ENCODE measurements at places on chromosomes 13 and 19. TPM values are rescaled to one million over a fixed set of nuclear protein-coding genes. Genes with fewer than 3 reads are reported as not detected.

DNA sequence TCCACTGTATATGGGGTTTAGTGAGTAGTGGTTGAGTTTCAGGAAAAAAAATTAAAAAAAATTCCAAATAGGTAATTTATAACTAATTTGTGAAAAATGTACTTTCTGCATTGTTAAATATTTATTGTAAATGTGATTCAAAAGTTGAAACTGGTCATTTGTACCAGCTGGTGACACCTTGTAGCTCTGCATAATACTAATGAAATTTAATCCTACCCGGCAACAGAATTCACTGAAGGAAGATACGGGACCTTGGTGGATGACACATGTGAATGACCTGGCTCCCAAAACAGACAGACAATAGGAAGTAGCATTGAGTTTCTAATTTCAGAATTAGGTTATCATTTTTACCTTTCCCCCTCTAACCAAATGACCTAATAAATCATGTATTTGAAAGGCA lies 73.8 kb downstream of the SLITRK6 start:
- H3K4me1 ChIP-seq, result no peaks in the 10 kb centered on the region
- H3K27ac ChIP-seq, result no peak overlapping the region
- no peak for DNase-seq
- no peak overlapping the region for H3K4me3 ChIP-seq
- no peaks in the 10 kb centered on the region for H3K36me3 ChIP-seq

DNA sequence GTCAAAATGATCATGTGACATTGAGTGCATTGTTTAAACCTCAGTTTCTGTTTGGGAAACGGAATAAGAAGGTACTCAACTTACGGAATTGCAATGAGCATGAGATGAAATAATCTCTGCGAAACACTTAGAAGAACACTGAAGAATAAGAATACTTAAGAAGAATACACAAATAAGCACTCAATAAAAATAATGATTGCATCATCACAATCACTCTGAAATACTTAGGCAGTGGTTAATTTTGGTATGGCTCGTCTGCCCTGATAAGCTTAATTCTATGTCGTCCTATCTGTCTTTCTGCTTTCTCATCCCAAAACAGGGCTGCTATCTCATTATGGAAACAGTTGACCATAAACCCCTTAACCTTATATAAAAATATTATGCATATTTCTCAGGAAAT lies 823.6 kb downstream of the DIAPH3 start:
- DNase-seq, result no peak
- no peak overlapping the region for H3K4me3 ChIP-seq
- no peak overlapping the region for H3K27ac ChIP-seq
- H3K27me3 ChIP-seq, result no peaks in the 10 kb centered on the region
- H3K36me3 ChIP-seq, result no peaks in the 10 kb centered on the region

DNA sequence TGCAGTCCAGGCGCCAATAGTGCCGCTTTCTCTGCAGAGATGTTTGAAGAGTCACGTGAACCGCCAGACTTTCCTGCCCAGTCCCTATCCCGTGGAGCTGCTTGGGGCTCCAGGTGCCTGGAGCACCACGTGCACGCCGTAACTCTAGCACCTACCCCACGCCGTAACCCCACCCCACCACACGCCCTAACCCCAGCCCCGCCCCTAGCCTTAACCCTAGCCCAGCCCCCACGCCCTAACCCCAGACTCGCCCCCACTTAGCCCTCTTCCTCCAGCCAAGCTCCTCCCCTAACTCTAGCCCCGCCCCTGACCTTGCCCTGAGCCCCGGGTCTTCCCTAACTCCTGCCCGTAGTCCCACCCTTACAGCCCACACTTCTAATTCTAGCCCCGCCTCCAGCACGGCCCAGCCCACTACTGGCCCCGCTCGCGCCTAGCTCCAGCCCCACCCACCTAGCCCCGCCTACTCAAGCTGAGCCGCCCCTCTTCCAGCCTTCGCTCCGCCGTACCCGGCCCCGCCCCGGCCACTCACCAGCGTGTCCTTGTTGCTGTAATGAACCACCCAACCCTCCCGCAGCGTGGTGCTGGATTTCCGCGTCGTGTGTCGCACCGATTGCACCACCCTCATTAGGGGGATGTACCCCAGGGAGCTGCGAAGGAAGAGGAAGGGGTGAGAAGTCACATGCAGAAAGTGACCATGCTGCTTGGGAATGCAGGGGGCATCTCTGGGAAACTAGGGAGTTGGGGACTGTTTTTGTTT lies 19.5 kb downstream of the PRKD2 start:
- H3K4me1 ChIP-seq, result peaks cover 5% of the 10 kb centered on the region
- DNase-seq, result peak; percentile 81
- H3K4me3 ChIP-seq, result no peak overlapping the region
- H3K27me3 ChIP-seq, result no peaks in the 10 kb centered on the region
- peaks cover 90% of the 10 kb centered on the region for H3K36me3 ChIP-seq
- no peak overlapping the region for H3K27ac ChIP-seq

GRCh38 chr13:31431722-31432137 lies 232.0 kb downstream of the B3GLCT start:
- no peaks in the 10 kb centered on the region for H3K27me3 ChIP-seq
- no peak overlapping the region for H3K27ac ChIP-seq

DNA sequence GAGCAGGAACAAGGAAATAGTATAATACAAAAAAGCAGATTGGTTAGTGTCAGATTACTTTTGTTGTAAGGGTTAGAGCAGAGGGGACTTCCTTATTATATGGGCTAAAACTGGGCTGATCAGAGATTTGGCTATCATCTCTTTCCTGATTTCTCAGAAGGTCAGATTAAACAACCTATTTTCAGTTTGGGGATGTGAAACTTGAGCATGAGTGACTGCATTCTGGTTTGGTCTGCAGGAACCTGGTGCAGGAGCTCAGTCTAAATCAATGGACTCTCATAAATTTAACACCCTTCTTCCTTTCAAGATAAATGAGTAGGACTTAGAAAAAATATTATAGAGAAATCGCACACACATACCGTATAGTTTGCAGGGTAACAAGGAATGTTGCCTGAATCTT lies 12.9 kb upstream of the RFXAP start:
- no peaks in the 10 kb centered on the region for H3K27me3 ChIP-seq
- H3K27ac ChIP-seq, result no peak overlapping the region
- no peaks in the 10 kb centered on the region for H3K4me1 ChIP-seq

GRCh38 chr13:110387451-110388107 lies 80.5 kb downstream of the COL4A2 start:
- DNase-seq, result peak; percentile 29
- H3K36me3 ChIP-seq, result no peaks in the 10 kb centered on the region
- H3K27me3 ChIP-seq, result no peaks in the 10 kb centered on the region

Gene LGALS4
- total RNA-seq, result 1.6 TPM

Data from thyroid gland (tissue), 4 donors.